ENCODE measurements at places on chromosomes 5 and 9. TPM values are rescaled to one million over a fixed set of nuclear protein-coding genes. Genes with fewer than 3 reads are reported as not detected.

The IER5L gene
- total RNA-seq = 1.2 TPM

The PDLIM4 gene
- total RNA-seq = 0.31 TPM

The EIF4EBP3 gene
- total RNA-seq = 15.5 TPM

The UNC13B gene
- 3.7 TPM for total RNA-seq

The MORN5 gene
- total RNA-seq = not detected

GRCh38 chr9:108665521-108666239 is 190.1 kb downstream of the ACTL7B start:
- no peak for DNase-seq

DNA sequence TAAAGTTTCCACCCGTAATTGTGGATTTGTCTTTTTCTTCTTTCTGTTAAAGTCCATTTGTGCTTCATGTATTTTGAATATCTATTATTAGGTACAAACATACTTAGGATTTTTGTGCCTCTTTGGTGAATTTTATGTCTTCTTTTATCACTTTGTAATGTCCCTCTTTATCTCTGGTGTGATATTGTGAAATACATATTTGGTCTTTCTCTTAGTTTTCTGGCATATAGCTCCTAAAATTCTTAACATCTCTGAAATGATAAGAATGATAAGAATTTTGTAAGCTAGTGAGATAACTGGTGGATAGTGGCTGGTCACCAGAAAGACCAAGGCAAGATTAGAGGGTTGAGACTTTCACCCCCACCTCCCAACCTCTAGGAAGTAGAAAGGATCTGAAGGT is 111.1 kb downstream of the KCTD16 start:
- DNase-seq = no peak

DNA sequence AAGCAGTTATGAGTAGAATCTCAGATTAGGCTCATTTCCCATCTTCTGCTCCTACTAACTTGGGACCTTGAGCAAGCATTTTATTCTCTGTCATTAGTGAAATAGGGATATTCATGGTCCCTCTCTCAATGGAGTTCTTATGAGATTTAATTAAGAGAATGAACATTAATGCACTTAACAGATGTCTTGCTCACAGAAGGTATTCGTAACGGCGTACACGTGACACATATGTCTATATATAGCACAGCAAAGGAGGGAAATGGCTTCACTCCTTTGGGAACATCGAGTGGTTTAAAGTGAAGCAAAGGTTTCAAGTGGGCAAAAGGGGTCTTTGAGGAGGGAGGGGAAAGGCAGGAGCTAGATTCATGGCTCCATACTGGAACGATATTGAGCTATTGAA is 24.6 kb downstream of the KDM4C start:
- DNase-seq = no peak

GRCh38 chr9:37938121-37938891 is 34.4 kb upstream of the SLC25A51 start:
- no peak for DNase-seq

DNA sequence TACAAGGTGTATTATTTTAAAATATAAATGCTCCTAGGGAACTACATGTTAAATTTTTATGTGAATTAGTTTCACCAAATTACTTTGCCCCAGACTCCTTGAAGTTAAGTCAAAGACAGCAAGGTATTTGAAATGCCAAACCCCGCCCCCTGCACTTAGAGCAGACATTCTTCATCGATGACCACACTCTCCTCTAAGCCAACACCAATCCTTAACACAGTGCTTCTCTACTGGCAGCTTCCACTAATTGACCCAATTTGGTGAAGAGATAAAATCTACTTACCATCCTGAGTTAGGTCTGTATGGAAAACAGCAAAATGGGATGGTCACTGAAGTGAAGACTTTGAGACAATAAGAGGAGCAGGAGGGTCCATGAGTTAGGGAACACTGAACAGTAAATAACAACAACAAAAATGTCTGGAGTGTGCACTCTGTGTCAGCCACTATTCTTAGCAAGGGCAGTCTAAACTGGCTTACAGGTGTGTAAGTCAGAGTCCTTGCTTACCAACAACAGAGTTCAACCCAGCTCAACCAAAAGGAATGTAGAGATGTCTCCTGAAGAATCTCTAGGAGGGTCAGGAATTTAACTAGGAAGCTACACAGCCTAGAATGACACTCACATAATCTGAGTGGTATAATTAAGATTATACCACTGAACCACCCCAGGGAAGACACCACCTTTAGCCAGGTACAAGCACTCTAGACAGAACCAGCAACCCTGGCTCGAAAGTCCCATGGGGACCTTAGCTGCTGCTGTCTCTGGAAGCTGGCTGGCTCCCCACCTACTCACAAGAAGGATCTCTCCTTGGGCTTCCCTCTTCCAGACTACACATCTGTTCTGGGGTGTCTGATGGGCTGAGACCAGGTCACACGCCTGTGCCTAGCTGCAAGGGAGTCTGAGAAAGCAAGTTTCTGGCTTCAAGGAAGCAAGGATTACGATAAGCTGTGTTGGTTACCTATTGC is 8.8 kb upstream of the UBE2QL1 start:
- no peak for DNase-seq

GRCh38 chr5:164119806-164120447 is 614.5 kb downstream of the MAT2B start:
- no peak for DNase-seq

- DNase-seq = no peak
These were observed 136.0 kb upstream of the NREP start for GRCh38 chr5:111892949-111893348.

All from activated naive CD8-positive, alpha-beta T cell treated with anti-CD3 and anti-CD28 coated beads for 36 hours (primary cell).